ENCODE measurements at places on chromosomes 1 and 21. TPM values are rescaled to one million over a fixed set of nuclear protein-coding genes. Genes with fewer than 3 reads are reported as not detected.

DNA sequence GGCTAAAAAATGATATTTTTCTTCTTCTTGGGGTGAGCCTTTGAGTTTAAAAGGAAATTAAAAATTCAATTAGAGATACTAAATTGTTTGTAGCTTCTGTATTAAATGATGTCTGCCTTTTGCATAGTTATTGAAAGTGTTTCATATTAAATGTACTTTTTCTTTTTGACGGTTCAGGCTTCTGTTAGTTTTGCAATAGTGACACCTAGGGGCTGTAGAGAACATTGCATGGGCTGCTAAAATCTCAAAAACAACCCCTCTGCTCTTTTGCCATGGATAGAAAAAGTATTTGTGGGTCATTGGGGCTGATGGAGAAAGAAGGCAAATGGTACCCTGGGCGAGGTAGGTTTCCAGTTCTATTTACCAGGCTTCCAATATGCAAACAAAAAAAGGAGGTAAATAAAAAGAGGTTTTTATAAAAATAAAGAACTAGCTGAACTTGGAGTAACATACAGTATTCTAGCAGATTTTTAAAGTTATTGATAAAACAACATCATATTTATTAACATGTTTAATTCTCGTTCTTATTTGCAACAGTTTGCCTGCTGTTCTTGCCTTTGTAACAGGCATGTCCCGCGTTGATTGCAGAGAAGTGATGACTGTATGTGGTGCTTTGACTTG is 115.4 kb upstream of the HOOK1 start:
- H3K4me3 ChIP-seq = no peak overlapping the region
- H3K27ac ChIP-seq = no peak overlapping the region
- H3K36me3 ChIP-seq = no peaks in the 10 kb centered on the region
- H3K4me1 ChIP-seq = peaks cover 26% of the 10 kb centered on the region

Gene TCHHL1
- total RNA-seq = not detected

DNA sequence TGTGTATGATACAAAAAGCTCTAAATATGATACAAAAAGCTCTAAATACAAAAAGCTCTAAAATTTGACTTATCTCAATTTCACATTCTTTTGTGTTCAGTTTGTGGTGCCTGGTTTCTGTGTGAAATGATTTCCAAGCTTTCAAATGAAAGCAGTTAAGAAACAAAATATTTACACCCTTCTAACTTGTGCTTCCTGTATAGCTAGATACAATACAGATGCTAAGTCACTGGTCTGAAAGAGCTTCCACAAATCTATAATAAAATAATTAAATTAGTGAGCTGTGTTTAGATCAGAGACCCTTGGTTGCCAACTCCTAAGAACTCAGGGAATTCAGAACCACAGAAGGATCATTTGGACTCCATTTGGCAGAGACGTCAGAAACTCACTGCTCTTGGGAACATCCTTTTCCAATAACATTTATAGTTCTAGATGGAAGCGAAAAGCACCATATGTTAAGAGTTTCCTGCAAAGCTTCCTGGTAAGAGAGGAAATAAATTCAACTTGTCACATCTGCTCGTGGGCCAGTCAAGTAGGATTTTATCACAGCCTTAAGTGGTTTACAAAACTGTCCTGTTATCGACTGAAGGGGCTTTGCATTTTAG is 1079.1 kb downstream of the ADGRL2 start:
- H3K27ac ChIP-seq = no peak overlapping the region
- no peaks in the 10 kb centered on the region for H3K36me3 ChIP-seq
- no peaks in the 10 kb centered on the region for H3K4me1 ChIP-seq
- no peak for DNase-seq

Gene CFHR2
- total RNA-seq = not detected

Gene GSTM1
- not detected for total RNA-seq

Gene FCMR
- 121 TPM for total RNA-seq

Gene TAS1R1
- not detected for total RNA-seq

Gene DSCAM
- not detected for total RNA-seq

DNA sequence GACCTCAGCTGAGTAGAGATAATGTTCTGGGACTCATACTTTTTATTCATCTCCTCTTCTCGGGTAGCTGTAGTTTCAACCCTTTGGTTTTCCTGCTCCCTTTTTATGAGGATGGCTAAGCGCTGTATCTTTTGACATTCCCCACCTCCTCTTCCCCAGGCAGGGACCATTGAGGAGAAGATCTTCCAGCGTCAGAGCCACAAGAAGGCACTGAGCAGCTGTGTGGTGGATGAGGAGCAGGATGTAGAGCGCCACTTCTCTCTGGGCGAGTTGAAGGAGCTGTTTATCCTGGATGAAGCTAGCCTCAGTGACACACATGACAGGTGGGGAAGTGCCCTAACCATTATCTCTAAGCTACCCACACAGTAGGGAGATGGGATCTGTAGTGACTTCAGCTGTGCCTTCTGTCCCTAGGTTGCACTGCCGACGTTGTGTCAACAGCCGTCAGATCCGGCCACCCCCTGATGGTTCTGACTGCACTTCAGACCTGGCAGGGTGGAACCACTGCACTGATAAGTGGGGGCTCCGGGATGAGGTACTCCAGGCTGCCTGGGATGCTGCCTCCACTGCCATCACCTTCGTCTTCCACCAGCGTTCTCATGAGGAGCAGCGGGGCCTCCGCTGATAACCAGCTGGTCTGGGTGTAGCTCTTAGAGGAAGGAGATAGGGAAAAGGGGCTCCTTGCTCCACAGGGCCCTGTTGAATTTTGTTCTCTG is 25.6 kb downstream of the LRRC41 start:
- H3K36me3 ChIP-seq = peaks cover 80% of the 10 kb centered on the region
- H3K27me3 ChIP-seq = no peaks in the 10 kb centered on the region
- no peak for DNase-seq

Gene GUCA2B
- not detected for total RNA-seq

GRCh38 chr1:11802973-11803885 is 2.5 kb downstream of the MTHFR start:
- H3K4me1 ChIP-seq = peaks cover 60% of the 10 kb centered on the region
- peak overlapping the region; percentile 96 for H3K4me3 ChIP-seq
- H3K27me3 ChIP-seq = no peaks in the 10 kb centered on the region
- peak; percentile 84 for DNase-seq
- peaks cover 35% of the 10 kb centered on the region for H3K36me3 ChIP-seq

DNA sequence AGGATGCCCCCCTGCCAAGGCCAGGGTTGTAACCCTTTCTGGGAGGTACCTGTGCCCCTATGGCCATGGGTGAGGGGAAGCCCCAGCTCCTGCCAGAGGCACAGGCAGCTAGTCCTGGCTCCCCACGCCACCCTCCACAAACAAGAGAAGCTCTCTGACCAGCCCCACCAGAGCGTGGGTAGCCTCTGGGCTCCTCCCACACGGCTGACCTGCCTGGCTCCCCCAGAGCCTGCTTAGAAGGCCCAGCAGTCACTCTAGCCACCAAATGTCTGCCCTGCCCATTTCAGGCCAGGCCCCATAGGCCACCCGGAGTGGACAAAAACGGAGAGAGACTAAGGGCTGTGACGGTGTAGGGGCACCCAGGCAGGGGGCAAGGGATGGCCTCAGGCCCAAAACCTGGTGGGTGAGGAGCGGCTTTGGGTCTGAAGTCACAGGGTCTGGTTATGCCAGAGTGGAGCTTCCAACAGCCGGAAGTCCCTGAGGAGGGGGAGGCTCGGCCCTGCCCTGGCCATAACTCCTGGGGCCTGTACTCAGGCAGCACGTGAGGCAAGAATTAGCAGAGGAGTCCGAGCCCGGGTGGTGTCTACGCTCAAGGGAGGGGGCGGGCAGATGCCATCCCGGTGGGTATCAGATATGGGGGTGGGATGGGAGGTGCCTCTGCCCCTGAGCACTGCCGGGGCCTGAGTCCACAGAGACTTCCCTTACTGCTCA is 155.4 kb downstream of the CASZ1 start:
- H3K36me3 ChIP-seq = no peaks in the 10 kb centered on the region
- no peak overlapping the region for H3K27ac ChIP-seq
- H3K4me3 ChIP-seq = no peak overlapping the region

Gene CCDC185
- total RNA-seq = not detected

Gene ZNF648
- total RNA-seq = not detected

DNA sequence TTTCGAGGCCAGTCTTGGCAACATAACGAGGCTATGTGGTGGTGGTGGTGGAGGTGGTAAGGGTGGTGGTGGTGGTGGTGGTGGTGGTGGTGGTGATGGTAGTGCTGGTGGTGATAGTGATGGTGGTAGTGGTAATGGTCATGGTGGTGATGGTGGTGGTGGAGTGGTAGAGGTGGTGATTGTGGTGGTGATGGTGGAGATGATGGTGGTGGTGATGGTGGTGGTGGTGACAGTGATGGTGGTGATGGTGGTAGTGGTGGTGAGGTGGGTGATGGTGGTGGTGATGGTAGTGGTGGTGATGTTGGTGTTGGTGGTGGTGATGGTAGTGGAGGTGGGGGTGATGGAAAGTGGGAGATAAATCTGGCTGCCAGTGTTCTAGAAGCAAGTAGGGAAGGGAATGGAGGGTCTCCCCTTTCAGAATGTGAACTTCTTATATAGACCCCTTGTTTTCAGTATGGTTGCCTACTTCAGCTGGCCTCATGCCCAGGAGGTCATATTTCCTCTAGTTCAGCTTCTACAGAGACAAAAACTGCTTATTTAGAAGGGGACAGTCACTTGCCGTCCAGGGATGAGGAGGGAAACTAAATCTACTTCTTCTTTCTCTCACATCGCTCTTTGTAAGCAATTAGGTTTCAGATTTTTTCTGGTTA is 27.5 kb downstream of the SH3BGR start:
- H3K27ac ChIP-seq = no peak overlapping the region
- H3K36me3 ChIP-seq = no peaks in the 10 kb centered on the region
- H3K4me3 ChIP-seq = no peak overlapping the region
- DNase-seq = no peak
- no peaks in the 10 kb centered on the region for H3K27me3 ChIP-seq

GRCh38 chr1:222081859-222082258 is 340.0 kb upstream of the DUSP10 start:
- H3K4me3 ChIP-seq = no peak overlapping the region
- H3K4me1 ChIP-seq = no peaks in the 10 kb centered on the region
- no peak overlapping the region for H3K27ac ChIP-seq
- no peak for DNase-seq

Gene HES2
- 0.70 TPM for total RNA-seq

DNA sequence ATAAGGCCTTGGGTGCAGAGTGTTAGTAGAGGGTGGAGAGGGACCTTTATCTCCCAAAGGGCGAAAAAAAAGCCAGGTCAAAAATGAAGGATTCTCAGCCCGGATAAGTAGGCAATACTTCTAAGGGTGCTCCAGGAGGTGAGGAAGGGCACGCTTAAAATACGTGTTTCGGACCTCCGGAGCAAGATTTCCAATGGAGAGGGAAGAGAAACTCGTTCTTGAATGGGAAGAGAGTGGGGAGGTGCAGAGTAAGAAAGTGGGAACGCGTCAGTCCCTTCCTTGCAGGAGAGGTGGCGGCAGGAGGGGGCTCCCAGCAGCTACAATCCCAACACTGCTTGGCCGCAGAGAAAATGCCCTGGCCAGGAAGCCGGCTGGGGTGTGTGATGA is 581 bp downstream of the EFCAB14 start:
- no peak for DNase-seq
- no peaks in the 10 kb centered on the region for H3K27me3 ChIP-seq
- peak overlapping the region; percentile 94 for H3K4me3 ChIP-seq
- H3K36me3 ChIP-seq = peaks cover 44% of the 10 kb centered on the region
- peak overlapping the region; percentile 88 for H3K27ac ChIP-seq

- H3K4me3 ChIP-seq = no peak overlapping the region
- H3K27me3 ChIP-seq = no peaks in the 10 kb centered on the region
- H3K27ac ChIP-seq = no peak overlapping the region
- H3K36me3 ChIP-seq = no peaks in the 10 kb centered on the region
- H3K4me1 ChIP-seq = no peaks in the 10 kb centered on the region
Observed at GRCh38 chr1:166302989-166303758, 136.4 kb upstream of the FAM78B start.

GRCh38 chr1:156080863-156081179 is 1.4 kb downstream of the MEX3A start:
- peaks cover 54% of the 10 kb centered on the region for H3K27me3 ChIP-seq
- no peak overlapping the region for H3K27ac ChIP-seq
- no peaks in the 10 kb centered on the region for H3K36me3 ChIP-seq
- H3K4me3 ChIP-seq = no peak overlapping the region
- no peak for DNase-seq

GRCh38 chr1:111920221-111921024 is 69.0 kb downstream of the KCND3 start:
- H3K4me1 ChIP-seq = no peaks in the 10 kb centered on the region
- no peak overlapping the region for H3K27ac ChIP-seq
- DNase-seq = no peak
- no peak overlapping the region for H3K4me3 ChIP-seq
- H3K27me3 ChIP-seq = peaks cover 51% of the 10 kb centered on the region
- no peaks in the 10 kb centered on the region for H3K36me3 ChIP-seq

DNA sequence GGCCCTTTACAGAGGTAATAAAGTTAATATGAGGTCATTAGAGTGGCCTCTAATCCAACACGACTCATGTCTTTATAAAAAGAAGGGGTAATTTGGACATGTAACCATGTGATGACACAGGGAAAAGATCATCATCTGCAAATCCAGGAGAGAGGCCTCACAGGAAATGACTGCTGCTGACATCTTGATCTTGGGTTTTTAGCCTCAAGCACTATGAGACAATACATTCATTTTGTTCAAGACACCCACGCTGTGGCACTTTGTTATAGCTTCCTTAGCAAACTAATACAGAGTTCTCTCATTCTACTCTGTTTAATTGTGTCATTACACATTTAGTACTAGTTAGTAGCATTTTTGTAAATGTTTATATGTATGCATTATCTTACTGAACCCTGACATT is 64.0 kb upstream of the RUNX1 start:
- H3K36me3 ChIP-seq = no peaks in the 10 kb centered on the region
- peaks cover 8% of the 10 kb centered on the region for H3K4me1 ChIP-seq
- no peak overlapping the region for H3K4me3 ChIP-seq
- H3K27ac ChIP-seq = no peak overlapping the region
- no peaks in the 10 kb centered on the region for H3K27me3 ChIP-seq

Gene PLA2G2A
- total RNA-seq = not detected

DNA sequence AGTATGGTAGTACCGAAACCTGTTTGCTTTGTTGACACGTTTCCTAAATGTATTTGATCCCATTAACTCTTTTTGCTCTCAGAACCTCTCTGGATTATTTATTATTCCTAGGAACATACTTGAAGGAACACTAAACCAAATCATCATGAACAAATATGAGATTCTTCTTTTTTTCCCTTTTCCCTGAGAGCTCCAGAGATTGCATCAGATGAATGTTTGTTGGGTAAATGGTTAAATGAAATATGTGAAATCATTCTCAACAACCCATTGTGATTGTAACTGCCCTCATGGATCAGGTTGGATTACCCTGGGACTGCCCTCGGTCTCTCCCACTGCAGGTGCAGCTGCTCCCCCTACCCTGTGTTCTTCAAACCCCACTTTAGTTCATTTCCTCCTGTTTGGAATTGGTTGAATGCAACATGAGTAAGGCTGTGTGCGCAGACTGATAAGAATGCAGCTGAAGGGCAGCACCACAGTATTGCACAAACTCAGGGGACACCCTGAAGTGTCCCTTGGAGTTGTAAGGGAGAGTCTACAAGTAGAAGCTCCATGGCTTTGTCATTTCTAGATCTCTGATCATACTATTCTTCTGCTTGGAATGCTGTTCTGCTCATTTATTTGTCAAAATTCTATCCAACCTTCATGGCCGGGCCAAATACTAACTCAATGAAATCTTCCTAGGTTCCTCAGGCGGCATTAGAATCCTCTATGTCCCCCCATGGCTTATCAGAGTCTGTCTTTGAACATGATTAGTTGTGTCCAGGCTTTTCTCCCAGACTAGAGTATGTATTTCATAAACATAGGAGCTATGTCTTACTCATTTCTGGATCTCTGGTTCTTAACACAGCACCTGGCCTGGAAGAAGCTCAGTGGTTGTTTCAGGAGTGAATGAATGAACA is 47.1 kb upstream of the NEK2 start:
- H3K27me3 ChIP-seq = peaks cover 10% of the 10 kb centered on the region
- no peaks in the 10 kb centered on the region for H3K36me3 ChIP-seq
- no peak overlapping the region for H3K27ac ChIP-seq
- no peak overlapping the region for H3K4me3 ChIP-seq
- DNase-seq = no peak
